Osteocyte (in vitro differentiated cells): ENCODE measurements at places on chromosomes 16 and 17.

DNA sequence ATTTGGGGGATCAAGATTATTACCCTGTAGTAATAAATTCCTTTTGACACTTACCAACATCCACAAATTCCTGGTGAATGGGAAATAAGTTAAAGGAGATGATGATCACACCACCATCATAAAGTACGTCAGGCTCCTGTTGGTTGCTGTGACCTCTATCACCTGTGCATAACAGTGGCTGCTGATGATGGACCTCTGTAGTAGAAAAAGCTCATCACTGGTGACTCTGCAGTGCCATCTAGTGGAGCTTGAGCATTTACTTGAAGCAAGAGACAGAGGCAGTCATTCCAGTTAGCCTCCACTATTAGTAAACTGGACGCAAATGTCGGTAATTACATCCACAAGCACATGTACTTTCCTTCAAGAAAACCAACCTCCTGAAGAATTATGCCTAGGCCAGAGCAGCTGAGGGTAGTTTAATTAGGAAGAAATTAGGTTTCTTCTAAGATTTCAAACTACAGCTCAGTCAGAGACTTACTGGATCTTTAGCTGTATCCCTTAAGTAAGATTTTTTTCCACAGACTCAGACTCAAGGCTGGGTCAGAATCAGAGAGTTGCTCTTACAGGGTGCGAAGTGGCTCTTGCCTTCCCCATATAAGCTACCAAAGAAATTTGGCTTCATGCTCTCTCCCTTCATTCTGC lies 39.3 kb downstream of the CYB561 start:
- DNase-seq, result no peak

- no peak for DNase-seq
These were observed 245.0 kb downstream of the KCNJ2 start for GRCh38 chr17:70414300-70414699.

- no peak for DNase-seq
These were observed 11.8 kb upstream of the PHF12 start for GRCh38 chr17:28963055-28963611.

- DNase-seq, result no peak
These were observed 24.3 kb upstream of the CRISPLD2 start for GRCh38 chr16:84795329-84796053.

GRCh38 chr17:77501101-77501566 lies 360.4 kb downstream of the SEC14L1 start:
- DNase-seq, result no peak

DNA sequence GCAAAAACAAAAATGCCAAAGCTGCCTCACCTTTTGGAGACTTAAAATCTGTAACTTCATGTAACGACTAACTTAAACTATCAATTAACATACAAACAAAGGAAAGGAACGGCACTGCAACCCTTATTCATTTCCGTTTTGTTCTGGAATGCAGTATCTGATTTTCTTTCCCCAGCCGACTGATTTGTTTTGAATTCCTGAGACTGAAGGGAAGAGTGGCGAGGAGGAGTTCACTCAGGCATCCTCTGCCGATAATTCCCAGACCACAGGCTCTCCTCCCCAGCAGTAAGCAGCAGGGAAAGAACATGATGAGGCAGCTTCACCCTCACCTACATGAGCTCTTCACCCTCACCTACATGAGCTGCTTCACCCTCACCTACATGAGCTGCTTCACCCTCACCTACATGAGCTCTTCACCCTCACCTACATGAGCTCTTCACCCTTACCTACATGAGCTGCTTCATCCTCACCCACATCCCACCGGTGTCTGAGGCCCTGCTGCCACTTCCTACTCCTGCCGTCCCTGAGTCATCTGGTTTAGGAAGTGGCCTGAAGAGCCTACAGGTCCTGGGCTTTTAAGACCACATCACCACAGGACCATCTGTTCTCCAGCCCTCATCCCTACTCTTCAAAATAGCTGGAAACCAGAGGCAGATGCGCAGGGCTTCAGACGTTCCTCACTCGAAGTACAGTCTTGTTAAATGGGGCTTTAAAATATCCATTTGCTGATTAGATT lies 168.0 kb upstream of the RPH3AL start:
- no peak for DNase-seq

- no peak for DNase-seq
These were observed 29.9 kb upstream of the IRX6 start for GRCh38 chr16:55294129-55294528.

GRCh38 chr16:87621550-87621829 lies 19.2 kb downstream of the JPH3 start:
- no peak for DNase-seq

- DNase-seq, result no peak
These were observed 91.7 kb downstream of the SLC39A11 start for GRCh38 chr17:73000832-73001231.

- DNase-seq, result no peak
These were observed 60.6 kb upstream of the KIFC3 start for GRCh38 chr16:57862698-57863433.

- no peak for DNase-seq
These were observed 254.8 kb upstream of the TBX2 start for GRCh38 chr17:61144617-61145564.

DNA sequence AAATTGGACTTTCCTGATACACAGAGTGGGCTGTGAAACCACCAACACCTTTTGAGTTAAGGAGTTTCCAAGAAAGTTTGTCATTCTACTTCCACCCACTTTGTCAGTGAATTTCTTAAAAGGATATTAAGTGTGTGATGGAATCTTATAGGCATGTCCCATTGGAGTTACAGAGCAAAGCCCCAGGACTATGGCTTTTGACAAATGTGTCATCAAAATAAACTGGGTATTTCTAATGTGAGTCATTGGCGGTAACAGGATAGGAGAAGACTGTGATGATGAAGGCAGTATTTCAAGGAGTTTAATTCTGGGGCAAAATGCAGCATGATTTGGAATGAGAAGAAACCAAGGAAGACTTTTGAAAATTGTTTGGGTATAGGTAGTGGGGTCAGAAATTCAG lies 1013.8 kb upstream of the EEF2KMT start:
- no peak for DNase-seq

DNA sequence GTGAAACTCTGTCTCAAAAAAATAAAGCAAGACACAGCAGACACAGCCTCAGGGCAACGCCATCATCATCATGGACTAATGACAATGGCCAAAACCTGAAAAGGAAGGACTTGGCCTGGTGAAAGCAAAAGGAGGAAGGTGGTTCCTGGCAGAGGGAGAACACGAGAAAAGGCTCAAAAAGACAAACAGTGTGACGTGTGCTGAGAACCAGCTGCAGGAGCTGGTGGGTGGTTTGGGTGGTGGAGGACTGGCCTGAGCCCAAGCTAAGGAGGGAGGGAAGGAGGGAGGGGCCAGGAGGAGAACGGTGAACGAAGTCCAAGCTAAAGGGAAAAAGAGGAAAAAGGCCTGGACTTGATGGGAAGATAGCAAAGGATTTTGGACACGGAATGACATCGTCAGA lies 85.1 kb downstream of the SLC39A11 start:
- DNase-seq, result no peak

- DNase-seq, result no peak
These were observed 453.8 kb upstream of the HSBP1 start for GRCh38 chr16:83354015-83354414.

DNA sequence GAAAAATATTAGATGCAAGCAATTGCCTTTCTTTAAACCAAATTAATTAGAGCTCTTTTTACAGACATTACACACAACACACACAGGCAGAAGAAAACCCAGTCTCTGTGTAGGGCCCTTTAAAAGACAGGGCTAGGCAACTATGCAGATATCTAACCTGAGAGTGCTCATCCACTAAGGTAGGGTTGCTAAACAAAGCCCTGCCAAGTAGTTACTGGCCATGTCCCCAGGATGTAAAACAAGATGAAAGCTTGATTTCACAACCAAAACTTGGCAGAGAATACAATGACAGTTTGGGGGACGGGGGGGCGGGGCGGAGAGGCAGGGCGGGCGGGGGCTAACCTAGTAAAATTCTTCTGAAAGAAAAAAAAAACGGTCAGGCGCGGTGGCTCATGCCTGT lies 669.0 kb upstream of the CA10 start:
- DNase-seq, result no peak

DNA sequence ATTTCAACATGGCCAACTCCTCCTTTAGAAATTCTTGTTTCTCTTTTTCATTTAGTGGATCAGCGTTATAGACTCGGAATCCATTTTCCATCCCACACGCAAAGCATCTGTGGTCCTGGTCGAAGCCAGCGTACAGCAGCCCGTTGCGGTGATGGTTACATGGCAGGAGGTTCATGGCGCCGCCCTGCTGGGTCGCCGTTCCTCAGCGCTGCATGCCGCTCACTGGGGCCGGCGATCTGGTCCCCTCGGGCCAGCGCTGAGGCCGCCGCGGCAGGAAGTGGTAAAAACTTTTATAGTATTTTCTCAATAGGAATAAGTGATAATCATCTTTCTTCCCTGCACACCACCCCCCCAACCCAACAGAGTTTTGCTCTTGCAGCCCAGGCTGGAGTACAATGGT lies 29.9 kb upstream of the RHOT1 start:
- DNase-seq, result no peak
